Tibial nerve (tissue), 4 donors: ENCODE measurements at places on chromosomes 3 and 15. TPM values are rescaled to one million over a fixed set of nuclear protein-coding genes. Genes with fewer than 3 reads are reported as not detected.

Gene GP9
- total RNA-seq, result not detected

Gene ABHD6
- 19.3 TPM for total RNA-seq

GRCh38 chr3:13884851-13885703 is 5.2 kb upstream of the WNT7A start:
- no peak for DNase-seq

GRCh38 chr3:191721390-191721861 is 260.5 kb downstream of the PYDC2 start:
- DNase-seq, result no peak

DNA sequence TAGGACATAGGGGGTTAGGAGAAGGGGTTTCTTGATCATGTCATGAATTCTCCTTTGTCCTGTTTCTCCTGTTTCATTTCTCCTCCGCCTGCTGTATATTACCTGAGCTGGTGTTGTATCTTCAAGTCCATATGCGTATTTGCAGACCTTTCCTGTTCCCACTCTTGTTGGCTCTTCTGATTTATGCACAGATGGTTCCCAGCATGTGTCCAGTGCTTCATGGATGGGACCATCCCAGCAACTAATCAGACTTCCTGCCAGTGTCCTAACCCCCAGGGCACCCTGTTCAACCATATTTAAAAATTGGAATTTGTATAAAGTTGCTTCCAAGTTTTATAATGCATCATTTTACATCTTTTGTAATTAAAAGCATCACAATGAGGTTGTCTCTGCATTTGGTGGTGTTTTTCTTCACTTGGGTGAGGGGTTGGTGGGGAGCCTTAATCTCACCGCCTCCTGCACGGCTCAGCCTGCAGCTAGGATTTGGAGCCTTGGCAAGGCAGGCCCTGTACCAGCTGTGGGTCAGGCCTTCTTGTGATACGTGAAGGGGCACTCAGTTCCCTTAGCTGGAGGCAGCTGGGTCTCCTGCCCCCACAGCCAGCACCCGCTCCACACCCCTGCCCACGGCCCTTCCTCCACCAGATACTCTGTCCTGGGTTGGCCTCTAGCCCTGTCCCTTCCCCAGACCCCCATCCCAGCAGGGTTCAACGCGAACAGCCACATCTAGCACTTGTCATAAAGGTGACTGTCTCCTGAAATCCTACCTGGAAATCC is 72.0 kb upstream of the BLM start:
- no peak for DNase-seq

GRCh38 chr3:7062714-7063113 is 201.8 kb downstream of the GRM7 start:
- DNase-seq, result no peak

GRCh38 chr3:194322678-194323211 is 28.4 kb downstream of the CPN2 start:
- DNase-seq, result no peak

- DNase-seq, result no peak
Observed at GRCh38 chr15:50265620-50266019, at the start of gene HDC. Gene HDC (minus strand): TSS chr15:50265726. CDS start chr15:50265623, 103 bp downstream.

- no peak for DNase-seq
Observed at GRCh38 chr3:30908456-30909037, 14.1 kb upstream of the GADL1 start.

DNA sequence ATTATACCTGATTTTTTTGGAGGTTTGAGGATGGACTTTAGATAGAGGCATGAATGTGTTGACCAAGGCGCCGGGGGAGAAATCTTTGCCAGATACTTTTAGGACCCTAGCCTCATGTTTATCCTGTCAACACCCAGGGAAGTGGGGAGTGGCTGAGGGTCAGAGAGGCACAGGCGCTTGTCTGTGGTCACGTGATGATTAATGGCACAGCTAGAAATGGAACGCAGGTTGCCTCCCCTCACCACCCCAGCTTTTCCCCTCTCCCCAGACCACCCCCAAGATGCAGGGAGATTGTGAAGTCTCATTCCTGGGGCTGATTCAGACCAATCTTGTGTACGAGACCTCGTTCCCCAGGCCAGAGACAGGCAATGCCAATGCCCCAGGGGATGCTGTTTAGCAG is 218.4 kb upstream of the LINGO1 start:
- DNase-seq, result no peak

DNA sequence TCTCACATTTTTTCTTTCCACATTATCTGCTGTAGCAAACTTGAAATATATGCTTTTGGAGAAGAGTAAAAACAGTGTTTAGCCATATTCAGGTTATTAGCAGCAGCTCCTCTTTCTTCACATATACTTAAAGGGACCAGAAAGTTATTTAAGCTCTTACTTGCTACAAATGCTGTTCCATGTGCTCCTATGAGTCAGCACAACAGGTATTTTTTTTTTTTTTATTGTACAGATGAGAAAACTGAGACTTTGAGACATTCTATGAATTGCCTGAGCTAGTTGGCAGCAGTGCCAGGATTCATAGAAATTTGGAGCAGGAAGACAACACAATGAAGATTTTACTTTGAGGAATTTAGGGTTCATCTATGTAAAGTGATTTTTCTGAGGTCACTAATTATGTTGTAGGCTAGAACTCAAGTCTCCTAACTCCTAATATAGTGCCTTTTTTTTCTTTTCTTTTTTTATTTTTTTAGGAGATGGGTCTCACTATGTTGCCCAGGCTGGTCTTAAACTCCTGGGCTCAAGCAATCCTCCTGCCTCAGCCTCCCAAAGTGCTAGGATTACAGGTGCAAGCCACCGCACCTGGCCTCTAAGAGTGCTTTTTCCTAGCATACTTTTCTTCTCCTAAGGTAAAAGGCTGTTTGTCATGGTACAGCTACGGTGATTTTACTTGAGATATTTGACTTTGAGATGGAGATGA is 23.6 kb downstream of the SETD5 start:
- no peak for DNase-seq

DNA sequence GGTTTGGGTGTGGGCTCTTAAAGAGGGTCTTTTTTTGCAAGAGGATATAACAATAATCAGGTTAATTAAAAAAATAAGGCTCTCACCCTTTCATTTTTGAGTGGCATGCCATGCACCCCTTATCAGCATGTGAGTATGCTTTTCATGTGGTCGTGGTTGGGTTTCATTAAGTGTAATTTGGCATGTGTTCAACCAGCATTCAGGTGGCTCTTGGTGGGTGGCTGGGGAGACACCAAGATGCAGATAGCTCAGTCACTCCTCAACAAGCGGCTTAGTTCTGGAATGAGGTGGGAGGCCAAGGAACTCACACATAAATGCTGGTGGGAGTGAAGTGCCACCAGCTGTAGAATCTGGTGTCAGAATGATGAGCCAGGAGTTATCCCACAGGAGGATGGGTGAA is 66.8 kb downstream of the FLNB start:
- no peak for DNase-seq

DNA sequence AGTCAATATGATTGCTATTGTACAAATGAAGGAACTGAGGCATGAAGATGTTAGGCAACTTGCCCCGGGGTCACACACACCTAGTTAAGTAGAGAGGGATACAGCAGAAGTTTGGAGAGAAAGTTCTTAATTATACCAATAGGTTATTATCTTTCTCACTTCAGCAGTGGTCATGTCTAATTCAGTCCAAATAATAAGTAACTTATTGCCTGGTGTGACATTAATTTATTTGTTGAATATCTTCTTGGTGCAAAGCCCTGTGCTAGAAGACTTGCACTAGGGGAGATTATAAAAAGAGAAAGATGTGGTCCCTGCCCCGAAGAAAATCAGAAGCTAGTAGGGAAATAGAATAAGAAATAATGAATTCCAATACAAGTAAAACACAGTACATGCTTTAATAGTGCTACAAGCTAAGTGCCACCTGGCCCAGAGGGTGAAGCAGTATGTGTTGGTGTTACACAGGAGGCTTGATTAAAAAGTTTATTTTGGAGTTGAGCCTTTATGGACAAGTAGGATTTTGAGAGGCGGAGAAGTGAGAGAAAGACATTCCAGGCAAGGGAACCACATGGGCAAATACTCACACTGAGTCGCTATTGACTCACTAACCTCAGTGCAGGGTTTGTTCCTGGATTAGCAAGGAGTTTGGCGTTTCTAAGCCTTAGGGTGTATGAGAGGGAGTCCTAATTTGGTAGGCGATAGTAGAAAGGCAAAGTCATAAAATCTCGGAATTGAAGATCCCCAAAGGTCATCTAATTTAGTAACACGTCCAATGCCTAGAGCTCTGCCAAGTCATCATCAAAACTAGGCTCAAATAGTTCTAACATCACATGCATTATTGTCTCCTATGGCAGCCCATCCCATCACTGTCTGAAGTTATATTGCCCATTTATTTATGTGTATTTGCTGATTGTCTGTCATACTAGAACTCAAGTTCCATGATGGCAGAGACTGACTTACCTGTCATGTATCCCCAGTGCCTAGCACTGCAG is 19.2 kb upstream of the GSK3B start:
- DNase-seq, result no peak

- no peak for DNase-seq
Observed at GRCh38 chr3:31010491-31010890, 116.0 kb upstream of the GADL1 start.

DNA sequence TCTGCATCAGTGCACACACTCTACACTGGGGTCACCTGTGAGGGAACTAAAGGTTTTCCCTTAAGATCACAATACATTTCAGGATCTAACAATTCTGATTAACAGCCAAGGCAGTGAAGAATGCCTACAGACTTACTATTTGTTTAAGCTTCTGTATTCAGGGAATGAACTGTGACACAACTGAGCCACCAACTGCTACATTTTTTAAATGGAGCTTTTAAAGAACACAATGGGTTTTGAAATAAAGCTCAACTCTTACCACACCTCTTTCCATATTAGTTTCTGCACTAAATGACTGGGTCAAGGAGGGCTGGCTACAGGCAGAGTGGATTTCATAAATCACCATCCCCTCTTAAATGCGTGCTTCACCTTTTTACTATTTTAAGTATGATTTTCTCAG is 100.2 kb downstream of the TMCC1 start:
- no peak for DNase-seq

DNA sequence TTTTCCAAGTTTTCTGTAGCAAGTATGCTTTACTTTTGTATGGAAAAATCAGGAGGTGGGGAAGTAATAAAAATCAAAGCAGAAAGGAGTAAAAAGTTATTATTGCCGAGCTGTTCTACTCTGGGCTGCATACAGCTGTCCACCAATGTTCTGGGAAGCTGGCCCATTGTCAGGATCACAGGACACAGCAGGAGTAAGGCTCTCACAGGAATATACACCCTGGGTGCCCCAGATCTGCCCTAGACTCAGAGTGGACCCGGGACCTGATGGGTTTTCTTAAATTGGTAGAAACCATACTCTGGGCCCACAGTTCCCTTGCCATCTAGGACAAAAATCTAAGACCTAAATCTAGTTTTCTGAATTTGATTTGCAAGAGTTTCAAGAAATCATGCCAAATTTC is 60.4 kb downstream of the TNIK start:
- DNase-seq, result no peak

DNA sequence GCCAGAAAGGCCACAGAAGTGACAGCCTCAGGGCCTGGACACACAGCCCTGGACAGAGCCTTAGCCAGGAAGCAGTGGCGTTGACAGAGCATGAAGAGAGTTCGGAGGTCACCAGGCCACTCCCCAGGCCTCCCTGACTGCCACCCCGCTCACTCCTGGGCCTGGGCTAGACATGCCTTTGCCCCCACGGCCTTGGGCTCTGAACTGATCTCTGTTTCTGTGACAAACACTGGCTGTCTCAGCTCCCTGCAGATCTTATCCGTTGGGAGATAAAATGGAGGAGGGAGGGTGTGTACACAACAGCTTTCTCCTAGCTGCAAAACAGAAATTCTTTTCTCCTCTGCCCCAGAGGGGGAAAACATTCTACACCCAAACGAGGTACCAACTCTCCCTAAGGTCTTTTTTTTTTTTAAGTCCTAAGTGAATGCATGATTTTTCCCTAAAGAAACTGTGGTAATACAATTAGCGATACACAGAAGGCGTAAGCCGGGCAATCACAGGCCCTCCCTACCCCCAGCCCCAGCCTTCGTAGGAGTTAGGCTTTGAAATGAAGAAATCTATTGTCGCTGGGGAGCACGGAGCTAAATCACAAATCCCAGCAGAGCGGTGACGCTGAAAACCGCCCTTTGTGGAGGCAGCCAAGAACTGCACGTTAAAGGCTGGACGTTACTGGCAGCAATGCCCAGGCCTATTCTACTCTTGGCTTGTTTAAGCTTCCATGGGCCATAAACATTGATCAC is 45.0 kb downstream of the SRGAP3 start:
- DNase-seq, result no peak

Gene TTC23
- 59.2 TPM for total RNA-seq

Gene TJP1
- 416 TPM for total RNA-seq

DNA sequence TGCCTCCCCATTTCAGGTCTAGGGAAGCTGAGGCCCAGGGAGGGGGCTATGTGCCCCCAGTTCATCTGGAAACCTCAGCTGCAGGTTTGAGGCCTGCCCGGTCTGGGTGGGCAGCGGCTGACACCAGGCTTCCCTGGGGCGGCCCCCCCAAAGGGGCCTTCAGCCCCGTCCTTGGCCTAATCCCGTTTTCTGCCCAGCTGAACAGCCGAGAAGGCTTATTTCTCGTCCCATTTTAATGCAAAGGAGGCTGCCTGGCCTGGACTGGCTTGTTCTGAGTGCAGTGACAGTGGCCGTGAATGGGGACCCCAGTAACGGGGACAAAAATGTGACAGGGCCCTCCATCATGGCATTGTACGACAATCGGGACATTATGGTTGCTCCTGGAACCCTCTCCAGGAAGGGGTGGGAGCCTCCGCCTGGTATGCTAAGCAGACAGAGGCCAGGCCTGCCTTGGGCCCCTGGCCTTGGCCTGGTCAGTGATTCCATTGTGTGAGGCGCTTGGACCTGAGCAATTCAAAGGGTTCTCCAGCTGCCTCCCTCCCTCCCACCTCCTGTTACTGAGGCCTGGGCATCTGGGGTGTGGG is 93.9 kb downstream of the WNT7A start:
- no peak for DNase-seq

DNA sequence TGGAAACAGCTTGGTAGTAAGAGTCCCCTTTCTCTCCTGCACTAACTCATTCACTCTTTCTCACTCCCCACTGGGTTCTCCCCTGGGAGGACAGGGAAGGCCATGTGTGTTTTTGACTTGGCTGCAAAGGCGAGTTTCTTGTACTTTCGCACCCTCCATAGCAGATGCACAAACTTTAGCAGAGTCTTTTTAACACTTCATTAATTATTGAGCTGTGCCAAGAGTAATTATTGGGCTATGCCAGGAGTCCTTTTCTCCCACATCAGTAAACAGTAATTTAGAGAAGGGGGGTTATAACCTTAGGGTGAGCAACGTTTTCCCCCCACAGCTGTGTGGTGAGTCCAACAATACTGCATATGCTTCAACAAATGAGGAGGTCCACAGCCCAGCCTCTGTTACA is 224.4 kb upstream of the ATP11B start:
- no peak for DNase-seq

Gene ALAS1
- 37.1 TPM for total RNA-seq

GRCh38 chr3:99114565-99115291 is 213.2 kb upstream of the DCBLD2 start:
- DNase-seq, result no peak
